Stimulated activated CD8-positive, alpha-beta memory T cell treated with anti-CD3 and anti-CD28 coated beads, Interleukin-15, amount 100 ng/mL, for 48 hours (primary cell): ENCODE measurements at places on chromosomes 6 and 20.

- DNase-seq: peak; percentile 8
Observed at GRCh38 chr6:12637960-12638641, 78.5 kb upstream of the PHACTR1 start.

GRCh38 chr6:116373940-116374339, 3.2 kb downstream of the DSE start:
- DNase-seq: no peak

GRCh38 chr20:6671829-6672228, 95.7 kb upstream of the BMP2 start:
- DNase-seq: no peak

DNA sequence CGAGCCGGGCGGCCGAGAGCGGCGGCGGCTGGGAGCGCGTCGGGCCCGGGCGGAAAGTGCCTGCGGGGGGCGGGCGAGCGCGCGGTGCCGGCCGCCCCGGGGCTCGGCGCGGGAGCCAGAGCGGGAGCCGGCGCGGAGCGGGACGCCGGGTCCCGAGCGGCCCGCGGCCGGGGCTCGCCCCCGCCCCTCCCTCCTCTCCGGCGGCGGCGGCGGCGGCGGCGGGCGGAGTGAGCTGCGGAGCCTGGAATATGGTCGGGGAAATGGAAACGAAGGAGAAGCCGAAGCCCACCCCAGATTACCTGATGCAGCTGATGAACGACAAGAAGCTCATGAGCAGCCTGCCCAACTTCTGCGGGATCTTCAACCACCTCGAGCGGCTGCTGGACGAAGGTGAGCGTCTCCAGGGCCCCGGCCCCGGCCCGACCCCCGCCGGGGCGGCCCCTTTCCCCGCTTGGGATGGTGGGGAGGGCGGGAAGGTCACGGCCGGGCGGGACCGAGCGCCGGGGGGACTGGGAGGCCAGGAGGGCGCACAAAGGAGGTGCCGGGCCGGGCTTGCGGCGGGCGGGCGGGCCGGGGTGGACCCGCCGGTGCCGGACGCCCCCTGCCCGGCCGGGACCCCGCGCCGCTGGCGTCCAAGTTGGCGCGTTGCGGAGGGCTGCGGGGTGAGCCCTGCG, 565 bp downstream of the QKI start:
- DNase-seq: no peak

DNA sequence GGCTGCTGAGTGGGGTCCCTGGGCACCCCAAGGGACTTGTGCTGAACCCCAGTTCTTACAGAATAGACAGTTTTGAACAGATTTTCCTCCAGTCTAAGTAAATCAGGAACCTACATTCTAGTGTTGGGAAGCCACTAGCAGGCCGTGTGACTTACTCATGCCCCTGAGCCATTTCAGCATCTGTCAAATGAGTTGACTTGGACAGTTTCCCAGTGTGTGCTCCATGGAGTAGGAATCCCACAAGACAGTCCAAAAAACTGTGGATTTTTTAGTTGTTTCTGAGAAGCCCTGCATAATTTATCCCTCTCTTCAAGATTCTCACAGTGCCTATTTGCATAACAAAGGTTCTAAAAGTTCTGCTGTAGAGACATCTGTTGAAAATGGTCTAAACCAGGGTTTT, 2.1 kb downstream of the GABRR2 start:
- no peak for DNase-seq

DNA sequence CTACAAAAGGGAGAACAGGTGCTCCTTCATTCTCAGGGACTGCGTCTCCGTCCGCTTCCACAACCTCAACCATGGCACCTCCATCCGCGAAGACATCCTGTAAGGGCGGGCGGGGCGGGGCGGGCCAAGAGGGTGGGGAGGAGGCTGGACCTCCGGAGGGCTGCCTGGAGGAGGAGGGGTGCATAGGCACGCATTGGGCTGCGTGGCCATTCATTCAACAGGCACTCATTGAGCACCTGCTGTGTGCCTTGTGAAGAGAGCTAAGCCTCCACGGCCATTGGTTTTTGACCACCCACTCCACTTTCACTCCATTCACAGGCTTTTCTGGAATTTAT, 435 bp downstream of the ZSWIM3 start:
- peak; percentile 38 for DNase-seq

DNA sequence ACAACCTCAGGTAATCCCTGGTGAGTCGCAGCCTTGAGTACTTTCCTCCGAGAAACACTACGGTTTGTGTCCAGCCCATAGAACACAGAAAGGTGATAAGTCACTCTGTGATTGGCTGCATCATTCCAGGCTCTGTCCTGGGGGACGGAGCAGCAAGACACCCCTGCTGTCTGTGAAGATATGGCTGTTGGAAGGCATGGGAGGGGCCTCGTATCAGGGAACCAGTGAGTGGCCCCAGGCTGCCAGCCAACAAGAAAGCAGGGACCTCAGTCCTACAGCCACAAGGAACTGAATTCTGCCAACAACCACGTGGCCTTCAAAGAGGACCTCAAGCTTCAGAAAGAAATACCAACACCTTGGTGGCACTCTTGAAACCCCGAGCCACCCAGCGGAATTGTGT, 6.4 kb upstream of the EEF1A2 start:
- no peak for DNase-seq

DNA sequence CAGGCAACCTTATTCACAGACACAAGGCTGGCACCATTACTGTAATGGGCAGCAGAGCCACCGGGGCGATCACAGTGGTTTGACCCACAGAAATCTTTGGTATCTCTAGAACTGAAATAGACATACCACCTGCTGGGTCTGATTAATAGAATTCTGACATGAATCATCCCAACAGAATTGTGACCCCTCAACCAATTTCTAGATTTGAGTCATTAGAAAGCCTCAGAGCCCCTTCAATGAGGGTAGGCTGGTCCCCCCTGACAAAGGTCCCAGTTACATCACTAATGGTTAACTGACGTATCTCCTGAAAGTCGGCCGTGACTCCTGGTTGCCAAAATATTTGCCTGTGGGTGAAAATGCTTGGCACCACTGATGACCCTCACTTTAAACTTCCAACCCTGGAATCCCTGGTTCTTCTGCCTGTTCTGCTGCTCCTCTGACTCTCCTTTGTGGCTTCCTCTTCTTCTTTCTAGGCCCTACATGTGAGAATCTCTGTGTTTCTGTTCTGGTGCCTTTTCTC, 124.9 kb upstream of the ARID1B start:
- no peak for DNase-seq

- no peak for DNase-seq
Observed at GRCh38 chr6:166624275-166624674, 2.8 kb downstream of the RPS6KA2 start.

- no peak for DNase-seq
Observed at GRCh38 chr6:137148306-137149034, 25.0 kb downstream of the IL22RA2 start.

- DNase-seq: no peak
Observed at GRCh38 chr6:51289041-51289440, 470.4 kb downstream of the TFAP2B start.

DNA sequence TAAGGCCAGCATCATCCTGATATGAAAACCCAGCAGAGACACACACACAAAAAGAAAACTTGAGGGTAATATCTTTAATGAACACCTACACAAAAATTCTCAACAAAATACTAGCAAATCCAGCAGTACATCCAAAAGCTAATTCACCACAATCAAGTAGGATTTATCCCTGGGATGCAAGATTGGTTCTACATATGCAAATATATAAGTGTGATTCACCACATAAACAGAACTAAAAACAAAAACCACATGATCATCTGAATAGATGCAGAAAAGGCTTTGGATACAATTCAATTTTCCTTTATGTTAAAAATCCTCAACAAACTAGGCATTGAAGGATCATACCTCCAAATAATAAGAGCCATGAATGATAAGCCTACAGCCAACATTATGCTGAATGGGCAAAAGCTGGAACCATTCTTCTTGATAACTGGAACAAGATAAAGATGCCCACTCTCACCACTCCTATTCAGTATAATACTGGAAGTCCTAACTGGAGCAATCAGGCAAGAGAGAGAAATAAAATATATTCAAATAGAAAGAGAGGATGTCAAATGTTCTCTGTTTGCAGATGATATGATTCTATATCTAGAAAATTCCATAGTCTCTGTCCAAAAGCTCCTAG, 33.9 kb upstream of the CLVS2 start:
- no peak for DNase-seq

GRCh38 chr6:159929819-159930218, 39.0 kb downstream of the MAS1 start:
- DNase-seq: no peak

DNA sequence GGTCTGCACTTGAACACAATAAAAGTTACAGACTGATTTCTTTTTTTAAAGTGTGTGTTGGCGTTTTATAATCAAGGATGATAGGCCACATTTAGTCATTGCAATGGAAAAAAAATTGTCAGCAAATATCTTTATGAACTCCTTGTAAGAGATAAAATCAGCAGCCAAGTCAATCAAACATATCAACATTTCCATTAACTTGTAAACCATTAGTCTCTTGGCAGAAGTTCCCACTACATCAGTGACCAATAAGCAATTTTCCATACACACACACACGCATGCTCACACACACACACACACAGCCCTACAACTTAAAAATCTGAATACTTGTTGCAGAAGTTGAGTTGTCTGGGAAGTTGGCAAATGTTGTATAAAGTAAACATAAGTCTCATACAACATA, 315.9 kb upstream of the KCNQ5 start:
- DNase-seq: no peak

DNA sequence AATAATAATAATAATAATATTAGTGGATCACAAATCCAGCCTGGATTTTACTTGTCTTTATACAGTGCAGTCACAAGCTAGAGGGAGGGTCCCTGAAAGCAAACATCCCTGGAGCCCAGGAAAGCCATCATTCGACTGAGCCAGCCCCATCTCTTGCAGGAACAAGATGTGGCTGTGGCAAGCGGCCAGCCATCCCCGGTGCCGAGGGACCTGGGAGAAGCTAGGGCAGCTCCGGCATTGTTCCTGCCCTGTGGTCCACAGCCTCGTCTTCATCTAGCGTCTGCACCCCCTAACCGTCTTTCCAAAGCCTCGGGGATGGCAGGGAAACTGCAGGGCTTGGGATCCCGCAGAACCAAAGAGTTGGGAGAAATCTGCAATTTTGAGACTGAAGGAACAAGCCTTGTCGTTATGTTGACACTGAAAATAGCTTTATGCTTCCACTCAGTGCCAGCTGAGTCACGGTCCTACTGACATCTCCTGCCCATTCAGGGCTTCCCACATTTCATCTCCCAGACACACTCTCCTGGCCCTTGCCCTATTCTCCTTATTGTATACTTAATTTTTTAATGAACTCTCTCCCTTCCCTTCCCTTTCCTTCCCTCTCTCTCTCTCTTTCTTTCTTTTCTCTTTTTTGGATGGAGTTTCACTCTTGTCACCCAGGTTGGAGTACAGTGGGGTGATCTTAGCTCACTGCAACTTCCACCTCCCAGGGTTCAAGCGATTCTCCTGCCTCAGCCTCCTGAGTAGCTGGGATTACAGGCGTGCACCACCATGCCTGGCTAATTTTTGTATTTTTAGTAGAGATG, 62.5 kb upstream of the ZNFX1 start:
- DNase-seq: no peak

GRCh38 chr20:17407550-17407949, 123.6 kb downstream of the BFSP1 start:
- no peak for DNase-seq

- DNase-seq: no peak
Observed at GRCh38 chr20:57499676-57500075, 25.3 kb downstream of the CTCFL start.

DNA sequence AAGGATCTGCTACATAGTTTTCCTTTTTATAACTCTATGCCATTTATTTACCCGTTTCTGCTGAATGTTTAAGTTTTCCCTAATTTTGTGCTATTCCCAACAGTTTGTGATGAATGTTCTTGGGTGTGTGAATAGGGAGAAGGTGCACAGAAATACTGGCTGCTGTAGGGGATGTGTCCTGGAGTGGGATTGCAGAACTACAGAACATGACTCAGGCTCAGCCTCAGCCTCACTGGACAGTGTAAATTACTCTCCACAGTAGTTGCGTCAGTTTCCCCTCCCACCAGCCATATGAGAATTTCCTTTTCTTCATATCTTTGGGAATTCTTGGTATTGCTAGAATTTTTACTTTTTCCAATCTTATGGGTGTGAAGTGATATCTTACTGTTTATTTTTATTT, 57.0 kb downstream of the SLX4IP start:
- no peak for DNase-seq
